Activated CD4-positive, alpha-beta T cell treated with anti-CD3 and anti-CD28 coated beads, Interleukin-10, Interleukin-2, amounts not matched to agents 100 ng/mL and 50 ng/mL, durations not matched to agents 16 hours and 8 hours (primary cell): ENCODE measurements at places on chromosomes 12 and 14.

DNA sequence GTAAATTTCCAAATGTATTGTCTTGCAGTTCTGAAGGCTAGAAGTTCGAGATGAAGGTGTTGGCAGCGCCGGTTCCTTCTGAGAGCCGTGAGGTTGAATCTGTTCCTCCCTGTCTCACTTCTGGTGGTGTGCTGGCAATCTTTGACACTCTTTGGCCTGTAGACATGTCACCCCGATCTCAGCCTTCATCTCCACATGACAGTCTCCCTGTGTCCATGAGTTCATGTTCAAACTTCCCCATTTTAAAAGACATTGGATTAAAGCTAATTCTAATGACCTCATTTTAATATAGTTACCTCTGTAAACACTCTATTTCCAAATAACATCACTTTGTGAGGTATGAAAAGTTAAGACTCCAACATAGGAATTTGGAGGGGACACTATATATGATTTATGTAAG, 4.1 kb upstream of the RBM19 start:
- no peak for DNase-seq

DNA sequence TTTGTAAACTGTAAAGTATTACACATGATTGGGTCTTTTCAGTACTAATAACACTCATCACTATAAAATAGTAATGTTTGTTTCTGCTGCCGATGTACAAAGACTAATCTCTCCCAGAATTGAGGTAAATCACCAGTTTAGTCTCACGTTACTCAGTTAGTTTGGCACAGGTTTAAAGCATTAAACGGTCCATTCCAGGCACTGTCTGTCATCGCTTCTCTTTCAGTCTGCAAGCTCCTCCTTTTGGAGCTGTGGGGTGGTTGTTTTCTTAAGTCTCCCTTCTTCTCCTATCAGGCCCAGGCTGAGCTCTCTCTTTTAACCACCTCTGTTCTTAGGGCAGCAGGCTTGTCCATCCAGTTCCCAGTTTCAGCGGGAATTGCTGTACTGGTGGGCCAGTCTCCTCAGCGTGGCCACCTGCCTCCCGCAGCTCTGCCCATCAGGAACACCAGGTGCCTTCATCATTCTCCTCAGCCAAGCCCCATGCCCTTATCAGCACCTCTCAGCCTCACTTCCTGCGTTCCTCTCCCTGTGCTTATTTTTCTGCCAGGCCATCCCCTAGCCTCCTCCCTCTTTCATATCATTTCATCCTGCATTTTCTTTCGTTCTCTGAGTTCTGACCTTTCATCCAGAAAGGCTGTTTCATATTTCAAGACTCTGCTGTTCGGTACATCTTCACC, 149.0 kb downstream of the TGFB3 start:
- no peak for DNase-seq

GRCh38 chr14:34450958-34451357, 11.1 kb downstream of the SPTSSA start:
- no peak for DNase-seq

GRCh38 chr14:49961270-49962222, 68.7 kb downstream of the ARF6 start:
- DNase-seq, result no peak

DNA sequence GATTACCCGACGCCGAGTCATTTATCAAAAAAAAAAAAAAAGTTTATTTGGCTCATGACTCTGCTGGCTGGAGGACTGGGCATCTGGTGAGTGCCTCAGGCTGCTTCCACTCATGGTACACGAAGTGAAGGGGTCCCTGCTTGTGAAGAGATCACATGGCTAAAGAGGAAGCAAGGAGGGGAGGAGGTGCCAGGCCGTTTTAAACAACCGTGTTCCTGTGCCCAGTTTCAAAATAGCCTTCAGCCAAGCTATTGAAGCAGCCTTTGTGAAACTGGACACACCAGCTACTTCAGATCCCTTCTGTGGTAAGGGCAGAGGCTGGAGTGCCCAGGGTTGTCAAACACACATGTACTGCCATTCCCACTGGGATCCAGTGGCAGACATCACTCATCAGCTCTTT, 7.6 kb downstream of the POP5 start:
- no peak for DNase-seq

- no peak for DNase-seq
These were observed 36.5 kb downstream of the WIF1 start for GRCh38 chr12:65084579-65084978.

- no peak for DNase-seq
These were observed 227.9 kb downstream of the SLC25A21 start for GRCh38 chr14:36944307-36945010.

DNA sequence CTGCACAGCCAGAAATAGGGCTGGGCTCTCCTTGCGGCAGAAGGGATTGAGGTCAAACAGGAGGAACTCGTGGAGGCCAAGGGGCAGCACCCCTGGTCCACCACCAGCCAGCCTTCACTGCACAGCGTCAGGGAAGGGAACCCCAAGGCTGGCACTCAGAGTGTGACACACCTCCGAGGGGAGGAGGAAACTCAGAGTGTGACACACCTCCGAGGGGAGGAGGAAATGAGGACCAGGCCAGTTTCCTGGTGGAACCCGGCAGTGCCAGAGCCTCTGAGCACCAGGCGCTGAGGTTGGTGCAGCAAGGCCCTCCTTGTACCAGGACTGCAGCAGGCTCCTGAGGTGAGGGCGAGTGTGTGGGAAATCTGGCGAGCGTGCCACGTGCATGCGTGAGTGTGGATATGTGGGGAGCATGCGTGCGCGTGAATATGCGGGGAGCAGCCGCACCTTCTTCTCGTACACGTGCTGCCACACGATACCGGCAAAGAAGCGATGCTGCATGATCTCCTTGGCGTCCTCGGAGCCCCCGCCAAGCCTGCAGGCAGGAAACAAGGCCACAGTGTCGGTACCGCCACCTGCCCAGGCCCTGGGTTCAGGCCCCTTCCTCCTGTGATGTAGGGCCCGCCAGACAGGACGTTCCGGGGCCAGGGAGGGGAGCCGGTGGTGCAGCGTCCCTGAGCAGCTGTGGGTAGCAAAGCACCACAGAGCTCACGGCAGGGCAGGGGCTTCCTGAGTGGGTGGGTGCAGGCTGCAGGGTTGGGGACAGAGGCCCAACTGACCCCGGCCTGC, 19.2 kb downstream of the SIVA1 start:
- DNase-seq, result no peak

- DNase-seq, result no peak
These were observed 25.1 kb downstream of the CPNE8 start for GRCh38 chr12:38880288-38880687.

GRCh38 chr12:9387450-9387849, 179.3 kb upstream of the PZP start:
- no peak for DNase-seq

GRCh38 chr12:103924761-103925641, 5.2 kb upstream of the HSP90B1 start:
- DNase-seq, result peak; percentile 95
